ENCODE measurements at places on chromosomes 2 and 18.

DNA sequence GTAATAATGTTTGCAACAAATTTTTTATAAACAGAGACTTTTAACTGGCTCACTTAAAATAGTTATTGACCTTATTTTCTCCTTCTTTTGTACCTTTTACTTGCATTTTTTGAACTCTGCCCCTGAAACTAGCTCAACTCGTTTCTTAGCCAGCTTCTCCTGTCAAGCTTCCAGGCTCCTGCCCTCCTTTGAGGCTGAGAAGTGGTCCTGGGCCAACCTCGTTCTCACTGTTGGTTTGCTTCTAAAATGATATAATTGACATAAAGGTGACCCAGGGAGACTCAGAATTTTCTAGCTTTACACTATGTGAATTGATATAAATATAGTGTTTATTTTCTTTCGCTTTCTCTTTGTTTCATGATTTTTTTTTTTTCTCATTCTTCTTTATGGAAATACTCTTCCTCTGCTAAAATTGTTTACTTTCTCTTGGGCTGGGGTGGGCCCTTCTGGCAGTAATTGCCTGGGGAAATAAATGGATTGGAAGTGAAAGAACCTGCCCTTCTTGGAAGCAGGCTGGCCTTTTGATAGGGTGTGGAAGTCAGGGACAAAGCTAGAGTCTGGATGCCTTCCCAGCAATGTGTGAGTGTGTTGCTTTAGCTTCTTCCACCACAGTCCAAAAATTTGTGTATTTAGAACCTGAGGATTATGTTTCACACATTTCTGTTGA lies 30.7 kb downstream of the GPD2 start:
- no peak for DNase-seq

DNA sequence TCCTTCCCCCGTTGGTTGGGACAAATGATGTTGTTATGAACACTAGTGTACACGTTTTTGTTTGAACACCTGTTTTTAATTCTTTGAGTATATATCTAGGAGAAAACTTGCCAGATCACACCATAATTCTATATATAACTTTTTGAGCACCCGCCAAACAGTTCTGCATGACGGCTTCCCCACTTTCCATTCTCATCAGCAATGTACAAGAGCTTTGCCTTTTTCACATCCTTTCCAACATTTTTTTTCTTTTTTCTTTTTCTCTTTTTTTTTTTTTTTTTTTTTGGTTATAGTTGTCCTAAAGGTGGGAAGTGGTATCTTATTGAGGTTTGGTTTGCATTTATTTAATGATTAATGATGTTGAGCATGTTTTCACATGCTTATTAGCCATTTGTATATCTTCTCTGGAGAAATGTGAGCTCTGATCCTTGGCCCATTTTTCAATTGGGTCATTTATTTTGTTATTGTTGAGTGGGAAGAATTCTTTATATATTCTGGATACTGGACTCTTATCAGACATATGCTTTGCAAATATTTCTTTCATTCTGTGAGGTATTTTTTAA lies 86.9 kb upstream of the ZC3H15 start:
- no peak for DNase-seq

DNA sequence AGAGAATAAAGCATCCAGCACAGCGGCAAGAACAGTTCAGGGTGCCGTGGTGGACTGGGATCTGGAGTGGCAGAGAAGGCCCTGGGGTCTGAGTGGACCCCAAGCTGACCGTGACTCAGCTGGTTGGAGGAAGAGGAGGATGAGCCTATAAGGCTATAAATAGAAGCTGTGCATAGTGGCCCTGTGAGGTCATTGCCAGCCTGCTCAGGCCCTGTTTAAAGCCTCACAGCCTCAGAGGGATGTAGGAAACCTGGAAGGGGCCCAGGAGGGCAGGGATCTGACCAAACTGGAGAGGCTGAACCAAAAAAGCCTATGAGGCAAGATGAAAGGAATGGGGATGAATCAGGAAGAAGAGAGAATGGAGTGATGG lies 11.3 kb upstream of the DES start:
- DNase-seq = no peak

DNA sequence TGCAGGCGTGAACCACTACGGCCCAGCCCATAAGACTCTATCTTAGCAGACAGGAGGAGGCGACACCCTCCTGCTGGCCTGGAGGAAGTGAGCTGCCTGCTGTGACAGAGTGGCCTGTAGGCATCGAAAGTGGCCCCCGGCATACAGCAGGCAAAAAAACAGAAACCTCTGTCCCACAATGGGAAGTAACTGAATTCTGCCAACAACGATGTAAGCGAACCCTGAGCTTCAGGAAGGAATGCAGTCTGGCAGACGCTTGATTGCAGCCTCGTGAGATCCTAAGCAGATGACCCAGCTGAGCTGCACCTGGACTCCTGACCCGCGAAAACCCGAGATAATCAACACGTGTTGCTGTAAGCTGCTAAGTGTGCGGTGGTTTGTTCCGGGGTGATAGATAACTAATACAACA lies 13.6 kb downstream of the MRO start:
- no peak for DNase-seq

- DNase-seq = no peak
Measured at GRCh38 chr2:109260116-109260855, 131.3 kb downstream of the SH3RF3 start.

GRCh38 chr2:230951396-230951795 lies 26.4 kb upstream of the GPR55 start:
- no peak for DNase-seq

DNA sequence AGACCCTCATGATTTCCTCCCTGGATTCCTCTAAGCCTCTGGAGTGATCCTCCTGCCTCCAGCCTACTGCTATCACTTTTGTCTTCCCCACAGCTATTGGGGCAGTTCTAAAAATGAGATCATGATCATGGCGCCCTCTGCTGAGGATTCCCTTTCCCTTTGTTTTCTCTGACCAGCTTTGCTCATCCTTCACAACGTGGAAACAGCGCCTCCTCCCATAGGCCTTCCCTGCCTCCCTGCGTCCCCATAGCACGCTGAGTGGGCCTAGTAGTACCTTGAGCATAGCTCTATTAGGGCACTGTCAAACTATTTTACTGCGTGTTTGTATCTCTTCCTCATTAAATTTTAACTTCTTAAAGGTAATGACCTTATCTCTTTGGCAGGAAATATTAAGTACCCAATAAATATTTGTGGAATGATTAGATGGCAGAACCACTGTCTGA lies 207.0 kb upstream of the FANCL start:
- DNase-seq = peak; percentile 28

DNA sequence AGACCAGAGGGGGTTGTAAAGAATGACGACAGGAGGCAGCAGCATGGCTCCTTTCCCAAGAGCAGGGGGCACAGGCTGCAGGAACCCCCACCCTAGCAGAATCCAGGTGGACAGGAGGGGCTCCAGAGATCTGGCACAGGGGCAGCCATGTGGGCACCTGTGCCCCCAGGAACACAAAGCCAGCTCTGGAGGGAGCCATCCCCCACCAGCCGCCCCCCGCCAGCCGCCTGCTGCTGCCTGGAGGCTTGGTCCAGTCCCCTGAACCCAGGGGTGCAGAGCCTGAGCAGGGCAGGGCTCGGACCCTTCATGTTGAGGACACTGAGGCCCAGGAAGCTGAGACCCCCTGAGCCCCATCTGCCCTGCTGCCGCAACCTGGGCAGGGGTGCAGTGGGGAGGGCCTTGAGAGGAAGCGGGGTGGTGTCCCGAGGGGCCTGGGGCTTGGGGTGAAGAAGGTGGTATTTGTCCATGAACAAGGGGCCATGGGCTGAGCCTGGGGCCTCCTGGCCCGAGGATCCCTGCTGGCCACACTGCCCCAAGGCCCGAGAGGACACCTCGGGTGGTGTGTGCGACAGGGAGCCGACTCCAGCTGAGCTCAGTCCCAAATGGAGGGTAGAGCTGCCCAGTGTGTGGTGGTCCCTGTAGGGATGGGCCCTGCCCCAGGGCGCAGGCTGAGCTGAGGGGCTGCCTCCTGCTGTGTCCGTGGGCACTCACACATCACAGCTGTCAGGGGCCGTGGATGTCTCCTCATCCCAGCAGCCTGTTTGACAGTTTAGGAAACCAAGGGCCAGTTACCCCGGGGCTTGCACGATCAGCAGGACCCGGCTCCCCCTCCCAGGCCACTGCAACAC lies 39.8 kb upstream of the SNED1 start:
- DNase-seq = no peak

DNA sequence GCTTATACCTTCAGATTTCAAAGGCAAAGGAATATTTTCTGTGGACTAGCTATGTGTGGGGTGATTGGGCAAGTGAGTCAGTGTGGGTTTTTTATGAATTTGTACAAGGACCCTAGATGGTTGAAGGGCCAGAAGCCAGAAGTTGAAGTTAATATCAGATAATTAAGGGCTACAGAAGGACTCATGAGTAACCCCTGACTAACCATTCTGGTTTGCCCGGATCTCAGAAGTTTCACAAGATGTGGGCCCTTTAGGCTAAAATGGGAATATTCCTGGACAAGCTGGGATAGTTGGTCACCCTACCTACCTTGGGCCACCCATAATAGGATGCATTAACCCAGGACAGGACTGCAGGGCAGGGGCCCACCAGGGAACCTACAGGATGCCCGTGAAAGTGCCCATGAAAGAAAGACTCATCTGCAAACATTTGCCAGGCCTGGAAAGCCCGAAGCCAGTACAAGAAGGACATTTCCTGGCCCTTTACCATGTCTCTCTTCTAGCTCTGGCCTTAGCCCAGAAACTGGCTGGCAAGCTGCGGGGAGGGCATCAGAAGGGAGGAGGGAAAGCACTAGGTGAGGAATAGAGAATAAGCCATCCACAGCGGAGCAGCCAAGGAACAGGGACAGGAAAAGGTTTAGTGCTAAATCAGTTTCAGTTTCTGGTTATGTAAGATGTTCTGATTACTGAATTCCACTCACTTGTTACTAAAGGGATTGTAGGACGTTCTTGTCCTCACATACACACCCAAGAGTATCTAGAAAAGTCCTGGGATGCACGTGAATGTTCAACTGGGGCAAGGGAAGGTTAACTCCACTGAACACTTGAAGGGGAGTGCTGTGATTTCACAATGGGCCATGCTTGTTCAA lies 33.6 kb downstream of the GCG start:
- DNase-seq = no peak

DNA sequence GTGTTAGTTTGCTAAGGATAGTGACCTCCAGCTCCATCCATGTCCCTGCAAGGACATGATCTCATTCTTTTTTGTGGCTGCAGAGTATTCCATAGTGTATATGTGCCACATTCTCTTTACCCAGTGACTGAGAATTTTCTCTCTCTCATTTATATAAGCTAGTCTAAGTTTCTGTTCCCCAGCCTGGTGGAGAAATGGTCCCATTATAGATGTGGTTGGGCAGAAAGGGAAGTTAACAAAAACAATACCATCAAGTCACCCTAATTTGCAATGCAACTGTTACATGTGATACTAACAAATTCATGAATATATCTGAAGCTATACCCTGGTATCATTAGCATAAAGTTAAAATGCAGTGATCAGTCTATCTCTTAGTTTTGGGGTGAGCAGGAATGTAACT lies 54.0 kb downstream of the DNER start:
- DNase-seq = no peak

DNA sequence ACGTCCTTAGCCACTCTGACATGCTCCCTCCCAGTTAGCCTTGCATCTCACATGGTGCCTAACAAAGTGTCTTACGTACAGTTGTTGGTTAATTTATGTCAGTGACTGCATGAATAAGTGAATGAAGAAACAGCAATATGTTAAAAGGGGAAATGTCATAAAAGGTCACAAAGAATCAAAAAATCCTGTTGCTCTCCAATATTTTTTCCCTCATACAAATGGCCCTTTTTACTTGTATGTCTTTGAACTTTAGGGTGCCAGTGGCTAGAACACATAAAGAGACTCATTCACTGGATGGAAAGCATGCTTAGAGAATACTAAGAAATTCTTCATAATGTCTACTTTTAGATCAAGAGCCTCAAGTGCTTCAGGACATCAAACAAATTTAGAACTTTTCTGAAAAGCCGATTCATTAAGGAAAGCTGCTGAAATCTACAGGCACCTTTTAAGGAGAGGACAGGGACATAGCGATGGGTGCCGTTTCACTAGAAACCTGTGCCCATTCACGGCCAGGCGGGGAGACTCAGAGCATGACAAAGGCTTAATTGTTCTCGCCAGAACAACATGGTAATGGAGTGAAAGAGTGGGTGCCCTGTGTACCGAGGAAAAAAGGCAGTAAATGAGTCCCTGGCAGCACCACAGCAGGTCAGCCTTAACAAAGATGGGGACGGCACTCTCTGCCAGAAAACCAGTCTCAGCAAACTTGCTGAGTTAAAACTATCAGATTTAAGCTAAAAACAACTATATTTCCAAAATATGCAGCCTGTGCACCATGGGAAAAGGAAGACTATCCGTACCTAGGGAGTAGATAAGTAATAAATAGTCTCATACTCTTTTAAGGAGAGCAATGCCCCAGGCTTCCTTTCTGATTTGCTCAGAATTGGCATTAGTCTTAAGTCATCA lies 71.6 kb upstream of the SPTBN1 start:
- DNase-seq = no peak

DNA sequence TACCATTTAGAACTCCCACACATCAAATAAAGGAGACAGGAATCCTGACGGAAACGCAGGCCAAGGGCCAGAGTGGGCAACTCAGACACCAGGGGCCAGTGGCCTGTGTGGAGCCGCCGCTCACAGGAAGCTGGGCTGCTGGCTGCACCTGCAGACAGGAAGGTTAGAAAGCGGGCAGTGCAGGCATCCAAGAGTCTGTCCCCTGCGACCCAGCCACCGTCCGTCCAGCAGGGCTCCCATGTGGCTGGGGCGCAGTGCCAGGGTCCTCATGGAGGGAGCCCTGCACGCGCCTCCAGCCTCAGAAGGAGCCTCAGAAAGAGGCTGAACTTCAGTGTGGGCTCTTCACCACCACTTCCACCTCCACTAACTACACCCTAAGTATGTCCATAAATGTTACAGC lies 2.5 kb upstream of the ANO7 start:
- DNase-seq = no peak

- no peak for DNase-seq
Measured at GRCh38 chr18:49250816-49251388, 209.5 kb downstream of the DYM start.

- DNase-seq = no peak
Measured at GRCh38 chr2:10141736-10142639, 19.4 kb downstream of the RRM2 start.

DNA sequence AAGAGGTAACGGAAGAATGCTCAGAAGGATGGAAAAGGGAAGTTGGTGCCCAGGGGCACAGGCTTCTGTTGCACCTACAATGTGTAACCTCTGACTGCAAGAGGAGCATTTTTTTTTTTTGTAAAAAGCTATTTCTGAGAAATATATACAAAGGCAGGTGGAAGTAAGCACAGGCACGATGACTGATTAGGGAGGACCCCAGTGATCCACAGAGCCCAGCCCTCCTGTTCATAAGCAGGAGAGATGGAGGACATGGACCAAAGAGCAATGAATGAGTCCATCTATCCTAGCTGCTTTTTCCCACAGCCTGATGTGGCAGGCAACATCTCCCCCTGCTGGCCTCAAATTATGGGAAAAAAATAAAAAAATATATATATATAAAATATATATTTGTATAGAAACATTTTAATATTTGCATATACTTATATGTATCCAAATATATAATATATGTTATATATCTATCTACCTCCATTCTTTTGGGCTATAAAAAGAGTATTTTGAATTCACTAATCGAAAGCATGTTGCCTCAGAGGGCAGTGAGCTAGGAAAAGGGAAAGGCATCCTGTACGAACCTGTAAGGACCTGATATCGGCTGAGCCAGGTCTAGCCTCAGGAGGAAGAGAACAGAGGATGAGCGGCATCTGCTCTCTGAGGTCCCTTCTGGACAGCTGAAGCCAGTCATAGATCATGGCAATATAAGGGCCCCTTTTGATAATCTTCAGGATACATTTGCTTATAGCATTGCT lies 166.0 kb upstream of the STK17B start:
- peak; percentile 18 for DNase-seq

GRCh38 chr2:233841183-233841582 lies 13.2 kb downstream of the HJURP start:
- no peak for DNase-seq

All from stimulated activated naive CD8-positive, alpha-beta T cell treated with anti-CD3 and anti-CD28 coated beads, Interleukin-15, Interleukin-2, amounts not matched to agents 100 U/mL and 50 U/mL, for 24 hours (primary cell).